Peyer's patch (tissue), 4 donors: ENCODE measurements at places on chromosomes 5 and 9.

DNA sequence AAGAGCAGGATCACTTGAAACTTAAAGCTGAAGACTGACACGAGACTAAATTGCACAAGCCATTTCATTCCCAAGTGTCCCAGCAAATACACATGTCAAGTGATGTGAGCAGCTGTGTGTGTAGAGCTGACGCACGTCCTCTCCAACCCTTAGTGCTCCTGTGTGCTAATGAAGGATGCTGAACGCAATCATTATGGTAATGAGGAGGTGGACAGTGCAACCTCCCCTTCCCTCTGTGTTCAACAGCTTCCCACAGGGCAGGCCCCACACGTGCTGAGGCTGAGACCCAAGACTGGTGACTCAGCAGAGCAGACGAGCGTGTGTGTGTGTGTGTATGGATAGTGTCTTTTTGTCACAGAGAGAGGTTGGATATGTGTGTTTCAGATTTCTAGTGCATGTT lies 702.1 kb downstream of the SEMA5A start:
- no peak overlapping the region for H3K4me3 ChIP-seq
- no peak overlapping the region for H3K27ac ChIP-seq
- H3K27me3 ChIP-seq, result no peaks in the 10 kb centered on the region
- H3K4me1 ChIP-seq, result no peaks in the 10 kb centered on the region
- no peak for DNase-seq

DNA sequence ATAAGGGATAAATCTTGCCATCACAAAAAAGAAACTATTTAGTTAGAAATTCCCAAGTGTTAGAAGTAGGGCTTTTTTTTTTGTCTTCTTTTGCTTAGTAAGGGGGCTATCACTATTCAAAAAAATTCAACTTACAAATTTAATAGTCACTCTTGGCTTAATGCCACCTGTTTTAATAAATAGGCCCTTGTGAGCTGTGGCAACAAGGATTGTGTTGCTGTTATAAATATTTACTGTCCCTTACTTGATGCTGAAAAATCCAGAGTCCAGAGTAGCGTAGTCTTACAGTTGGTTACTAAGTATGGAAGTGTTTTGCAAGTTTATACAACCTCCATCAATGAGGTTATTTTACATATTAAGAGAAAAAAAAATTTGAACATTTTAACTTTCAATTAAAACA lies 21.4 kb upstream of the CEP78 start:
- H3K36me3 ChIP-seq, result no peaks in the 10 kb centered on the region
- DNase-seq, result no peak
- no peak overlapping the region for H3K27ac ChIP-seq
- H3K27me3 ChIP-seq, result no peaks in the 10 kb centered on the region

- H3K27ac ChIP-seq, result peak overlapping the region; percentile 5
- H3K27me3 ChIP-seq, result no peaks in the 10 kb centered on the region
- H3K4me3 ChIP-seq, result no peak overlapping the region
- peaks cover 14% of the 10 kb centered on the region for H3K4me1 ChIP-seq
These were observed 5.5 kb downstream of the ADRB2 start for GRCh38 chr5:148831590-148832565.

GRCh38 chr9:32899761-32900160 lies 101.7 kb downstream of the APTX start:
- no peaks in the 10 kb centered on the region for H3K27me3 ChIP-seq
- no peaks in the 10 kb centered on the region for H3K36me3 ChIP-seq
- no peak overlapping the region for H3K27ac ChIP-seq

GRCh38 chr5:56532466-56532865 lies 282.9 kb upstream of the MAP3K1 start:
- H3K27ac ChIP-seq, result no peak overlapping the region
- no peaks in the 10 kb centered on the region for H3K4me1 ChIP-seq
- H3K4me3 ChIP-seq, result no peak overlapping the region
- H3K27me3 ChIP-seq, result no peaks in the 10 kb centered on the region

GRCh38 chr5:106759581-106759980 lies 911.2 kb downstream of the EFNA5 start:
- no peak overlapping the region for H3K27ac ChIP-seq
- no peaks in the 10 kb centered on the region for H3K36me3 ChIP-seq
- DNase-seq, result no peak
- no peak overlapping the region for H3K4me3 ChIP-seq

DNA sequence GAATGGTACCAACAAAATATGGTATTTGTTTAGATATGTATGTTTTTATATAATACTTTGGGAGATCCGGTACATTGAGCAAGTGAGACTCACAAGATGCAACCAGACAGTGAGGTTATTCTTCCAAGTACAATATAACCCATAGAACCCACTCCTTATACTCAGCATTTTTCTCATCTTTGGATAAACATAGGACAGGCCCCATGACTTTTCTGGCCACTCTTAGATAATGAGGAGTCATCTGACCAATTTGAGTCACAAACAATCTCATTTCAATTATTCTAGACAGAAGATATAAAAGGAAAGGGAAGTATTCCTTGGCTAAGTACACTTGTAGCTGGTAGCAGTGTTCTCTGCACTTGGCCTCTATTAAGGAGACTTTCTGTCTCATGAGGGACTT lies 150.2 kb downstream of the SGCD start:
- H3K36me3 ChIP-seq, result no peaks in the 10 kb centered on the region
- no peak overlapping the region for H3K4me3 ChIP-seq
- no peak overlapping the region for H3K27ac ChIP-seq
- no peaks in the 10 kb centered on the region for H3K27me3 ChIP-seq
- no peaks in the 10 kb centered on the region for H3K4me1 ChIP-seq
- no peak for DNase-seq

DNA sequence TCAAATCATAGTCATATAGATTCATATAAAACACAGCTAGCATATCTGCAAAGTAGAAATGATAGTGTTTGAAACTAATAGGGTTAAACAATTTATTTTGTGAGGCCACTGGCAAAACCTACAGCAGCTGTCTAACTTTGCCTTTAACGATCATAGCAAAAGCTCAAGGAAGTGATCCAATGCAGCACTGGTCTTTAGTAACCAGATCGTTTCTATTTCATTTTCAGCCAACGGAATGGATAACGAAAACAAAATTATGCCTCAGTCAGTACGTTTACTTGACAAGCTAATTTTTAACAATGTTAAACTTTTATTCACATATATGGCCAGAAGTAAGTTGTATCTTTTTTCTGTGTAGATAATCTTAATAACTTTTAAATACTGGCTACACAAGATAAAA lies 17.7 kb downstream of the MLLT3 start:
- DNase-seq, result no peak
- H3K27me3 ChIP-seq, result no peaks in the 10 kb centered on the region
- H3K36me3 ChIP-seq, result no peaks in the 10 kb centered on the region
- peaks cover 8% of the 10 kb centered on the region for H3K4me1 ChIP-seq
- H3K27ac ChIP-seq, result peak overlapping the region; percentile 28

DNA sequence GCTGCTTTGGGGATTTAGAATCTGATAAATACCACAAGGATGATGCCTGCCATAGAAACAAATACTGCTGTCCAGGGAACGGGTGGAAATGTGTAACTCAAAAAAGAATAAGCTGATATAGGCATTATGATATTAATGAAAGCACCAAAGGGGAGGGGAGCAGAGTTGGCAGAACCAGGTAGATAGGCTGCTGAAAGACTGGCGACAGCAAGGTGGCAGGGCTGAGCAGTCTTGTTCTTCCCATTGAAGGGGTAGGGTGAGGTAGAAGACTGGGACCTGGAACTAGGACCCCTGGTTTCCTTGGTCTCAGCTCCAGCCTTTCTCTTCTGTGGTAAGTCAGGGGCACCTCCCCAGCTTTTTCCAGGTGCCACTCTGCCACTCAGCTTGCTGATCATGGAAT lies 31.4 kb upstream of the TMOD1 start:
- DNase-seq, result no peak
- no peak overlapping the region for H3K4me3 ChIP-seq
- no peak overlapping the region for H3K27ac ChIP-seq
- H3K36me3 ChIP-seq, result no peaks in the 10 kb centered on the region

DNA sequence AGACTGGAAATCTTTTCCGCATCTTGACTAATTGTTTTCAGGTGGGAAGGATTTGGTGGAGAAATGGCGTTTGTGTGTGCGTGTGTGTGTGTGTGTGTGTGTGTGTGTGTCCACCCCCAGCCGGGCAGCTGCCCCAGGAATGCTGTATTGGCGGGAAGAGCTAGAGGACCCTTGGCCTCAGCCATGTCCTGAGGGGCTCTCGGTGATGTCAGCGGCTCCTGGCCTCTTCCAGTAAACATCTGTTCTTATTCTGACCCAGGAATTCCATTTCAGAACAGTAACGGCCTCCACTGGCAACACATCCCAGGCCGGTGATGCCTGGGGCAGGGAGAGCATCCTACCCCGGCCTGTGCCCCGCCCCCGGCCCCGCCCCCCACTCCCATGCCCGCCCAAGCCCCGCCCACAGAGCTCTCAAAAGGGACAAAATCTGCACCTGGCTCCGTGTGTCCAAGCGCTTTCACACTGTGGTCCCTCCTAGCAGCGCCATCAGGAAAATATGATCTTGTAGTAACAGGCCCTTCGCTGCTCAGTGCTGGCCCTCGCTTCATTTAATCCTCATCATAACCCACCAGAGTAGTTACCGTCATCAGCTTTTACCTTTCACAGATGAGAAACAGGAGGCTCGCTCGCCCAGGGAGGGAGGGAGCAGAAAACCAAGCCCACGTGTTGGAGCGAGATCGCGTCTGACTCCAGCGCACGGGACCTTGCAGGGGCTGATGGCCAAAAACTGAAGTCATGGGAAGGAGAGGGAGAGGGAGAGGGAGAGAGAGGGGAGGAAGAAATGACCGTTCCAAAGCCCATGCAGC lies 18.9 kb downstream of the ADAMTS2 start:
- no peaks in the 10 kb centered on the region for H3K4me1 ChIP-seq
- H3K27me3 ChIP-seq, result no peaks in the 10 kb centered on the region
- H3K36me3 ChIP-seq, result no peaks in the 10 kb centered on the region
- H3K27ac ChIP-seq, result peak overlapping the region; percentile 30

DNA sequence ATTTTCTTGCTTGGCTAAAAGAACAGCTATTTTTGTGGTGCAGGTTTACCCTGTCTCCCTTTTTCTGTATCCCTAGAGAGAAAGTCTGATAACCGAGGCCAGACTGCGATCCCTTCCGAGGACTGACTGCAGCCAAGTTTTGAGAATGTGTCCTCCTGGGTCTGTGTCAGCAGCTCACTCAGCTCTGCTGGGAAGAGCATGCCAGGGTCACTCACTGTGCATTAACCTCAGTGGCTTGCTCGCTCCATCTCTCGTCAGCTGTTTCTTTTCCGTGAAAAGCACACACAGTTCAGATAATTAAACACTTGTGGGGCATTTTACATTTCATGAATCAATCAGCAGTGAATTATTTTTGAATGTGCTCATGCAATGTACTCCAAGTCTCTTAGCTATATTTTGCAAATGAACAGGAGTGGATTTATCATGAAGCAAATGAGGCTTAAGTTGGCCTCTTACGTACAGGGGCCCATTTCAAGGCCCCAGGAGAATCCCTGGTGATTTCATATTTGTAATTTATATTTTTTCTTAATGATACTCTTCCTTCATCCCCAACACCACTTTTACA lies 252.1 kb downstream of the SMARCA2 start:
- DNase-seq, result no peak
- no peaks in the 10 kb centered on the region for H3K27me3 ChIP-seq
- H3K36me3 ChIP-seq, result no peaks in the 10 kb centered on the region
- H3K27ac ChIP-seq, result no peak overlapping the region
- H3K4me1 ChIP-seq, result no peaks in the 10 kb centered on the region

GRCh38 chr9:69386651-69387050 lies 61.6 kb downstream of the ENTREP1 start:
- H3K27me3 ChIP-seq, result no peaks in the 10 kb centered on the region
- H3K27ac ChIP-seq, result no peak overlapping the region
- no peak overlapping the region for H3K4me3 ChIP-seq
- H3K4me1 ChIP-seq, result no peaks in the 10 kb centered on the region
- DNase-seq, result no peak

DNA sequence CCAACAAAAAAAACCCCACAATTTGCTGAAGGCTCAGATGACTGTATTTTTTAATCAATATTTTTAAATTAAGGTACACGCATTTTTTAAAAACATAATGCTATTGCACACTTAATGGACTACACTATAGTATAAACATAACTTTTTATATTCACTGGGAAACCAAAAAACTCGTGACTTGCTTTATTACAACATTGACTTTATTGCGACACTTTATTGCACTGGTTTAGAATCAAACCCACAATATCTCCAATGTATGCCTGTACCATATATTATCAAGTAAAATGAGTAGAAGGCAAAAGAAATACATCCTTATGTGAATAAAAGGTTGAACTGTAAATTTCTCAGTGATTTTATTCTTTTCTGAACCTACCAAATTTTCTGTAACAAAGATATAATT lies 53.7 kb downstream of the RICTOR start:
- H3K27ac ChIP-seq, result no peak overlapping the region
- no peak overlapping the region for H3K4me3 ChIP-seq
- DNase-seq, result no peak
- H3K36me3 ChIP-seq, result peaks cover 14% of the 10 kb centered on the region
- no peaks in the 10 kb centered on the region for H3K27me3 ChIP-seq

DNA sequence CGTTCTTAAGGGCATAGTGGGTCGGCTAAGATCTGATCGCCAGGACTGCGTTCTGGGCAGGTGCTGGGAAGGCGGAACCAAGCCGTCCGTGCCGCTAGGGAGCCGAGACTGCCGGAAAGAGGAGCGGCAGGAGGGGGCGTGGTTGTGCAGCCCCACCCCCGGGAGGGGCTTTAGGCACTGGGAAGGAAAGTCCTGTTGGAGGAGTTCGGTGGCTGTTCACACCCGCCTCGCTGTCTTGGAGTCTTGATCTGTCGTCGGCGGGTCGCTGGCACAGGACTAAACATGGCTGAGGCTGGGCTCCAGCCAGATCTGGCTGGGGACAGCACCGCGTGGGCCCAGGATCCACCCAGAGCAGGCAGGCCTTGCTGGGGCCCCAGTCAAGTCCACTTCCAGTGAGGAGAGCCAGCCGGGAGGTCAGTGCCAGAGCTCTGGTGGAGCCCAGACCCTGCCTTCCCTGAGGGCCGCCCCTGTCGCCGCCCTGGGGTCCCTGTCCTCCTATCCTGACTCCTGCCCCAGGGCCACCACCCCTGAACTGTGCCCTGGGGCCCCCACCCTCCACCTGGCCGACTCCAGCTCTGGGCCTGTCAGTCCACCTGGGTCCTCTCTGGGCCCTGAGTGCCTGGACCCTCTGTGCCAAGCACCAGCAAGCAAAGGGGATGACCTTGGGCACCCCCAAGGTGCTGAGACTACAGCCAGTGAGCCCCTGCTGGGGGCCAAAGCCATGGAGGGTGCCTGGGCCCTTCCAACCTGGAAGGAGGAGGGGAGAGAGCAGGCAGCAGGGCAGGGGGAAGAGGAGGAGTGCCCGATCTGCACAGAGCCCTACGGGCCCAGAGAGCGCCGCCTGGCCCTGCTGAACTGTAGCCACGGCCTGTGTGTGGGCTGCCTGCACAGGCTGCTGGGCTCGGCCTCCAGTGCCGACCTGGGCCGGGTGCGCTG lies 4.5 kb downstream of the RNF208 start:
- H3K4me1 ChIP-seq, result peaks cover 38% of the 10 kb centered on the region
- peak overlapping the region; percentile 83 for H3K27ac ChIP-seq
- H3K27me3 ChIP-seq, result no peaks in the 10 kb centered on the region
- peak; percentile 92 for DNase-seq

- no peaks in the 10 kb centered on the region for H3K27me3 ChIP-seq
- H3K36me3 ChIP-seq, result no peaks in the 10 kb centered on the region
- DNase-seq, result peak; percentile 34
These were observed 1640.3 kb upstream of the C9orf72 start for GRCh38 chr9:29213417-29214153.

- H3K27me3 ChIP-seq, result no peaks in the 10 kb centered on the region
- no peak for DNase-seq
- no peaks in the 10 kb centered on the region for H3K4me1 ChIP-seq
- H3K27ac ChIP-seq, result no peak overlapping the region
These were observed 155.5 kb downstream of the TENT4A start for GRCh38 chr5:6868575-6869215.
